ENCODE measurements at places on chromosomes 16 and 17.

DNA sequence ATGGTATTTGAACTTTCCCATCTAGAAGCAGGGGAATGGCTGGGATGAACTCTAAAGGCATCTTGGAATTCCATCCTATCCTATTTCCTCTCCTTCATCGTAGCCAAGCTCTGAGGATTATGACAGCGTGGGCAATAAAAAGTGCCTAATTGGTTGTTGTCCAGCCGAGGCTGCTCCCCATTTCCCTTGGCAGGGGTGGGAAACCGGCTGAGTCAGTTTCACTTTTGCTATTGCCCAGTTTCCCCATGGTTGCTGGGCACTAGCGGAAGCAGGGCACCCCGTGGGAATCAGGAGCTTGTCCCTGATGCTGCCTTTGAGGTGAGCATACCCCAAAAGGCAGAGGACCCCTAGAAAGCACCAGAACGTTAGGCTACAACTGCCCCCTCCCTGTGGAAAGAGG is 13.8 kb upstream of the SP2 start:
- DNase-seq = no peak

DNA sequence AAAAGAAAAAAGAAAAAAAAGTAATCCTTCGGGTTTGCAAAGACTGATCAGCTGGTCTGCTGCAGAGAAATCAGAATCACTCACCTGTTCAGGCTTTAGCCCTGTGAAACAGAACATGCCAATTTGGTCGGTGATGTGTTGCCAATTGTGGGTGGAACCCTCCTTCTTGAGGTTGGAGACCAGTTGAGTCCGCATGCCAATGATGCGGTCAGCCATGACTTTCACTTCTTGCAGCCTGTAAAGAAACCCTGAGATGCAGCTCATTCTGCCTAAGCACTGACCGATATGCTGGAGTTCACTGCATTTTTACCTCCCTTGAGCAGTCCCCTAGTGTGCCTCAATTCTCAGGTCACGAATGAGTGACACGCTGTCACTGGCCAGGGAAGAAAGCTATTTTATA is 24.8 kb upstream of the SLC38A7 start:
- DNase-seq = no peak

DNA sequence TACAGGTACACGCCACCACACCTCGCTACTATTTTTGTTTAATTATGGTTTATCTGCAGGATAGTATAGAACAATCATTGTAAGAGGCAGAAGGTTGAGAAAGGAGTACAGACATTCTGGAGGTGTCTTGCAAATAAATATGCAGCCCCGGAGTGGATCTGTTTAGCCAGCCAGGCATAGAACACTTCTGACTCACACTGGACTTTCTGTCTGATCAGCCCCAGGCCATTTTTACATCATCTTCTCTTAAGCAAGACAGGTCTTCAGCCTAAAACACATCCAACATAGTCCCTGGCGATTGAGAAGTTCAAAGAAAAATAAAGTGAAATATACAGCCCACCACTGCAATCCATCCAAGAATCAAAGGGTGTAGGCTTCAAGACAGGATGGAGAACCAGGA is 81.4 kb downstream of the XYLT1 start:
- no peak for DNase-seq

GRCh38 chr17:4715063-4715744 is 4.8 kb downstream of the ARRB2 start:
- peak; percentile 61 for DNase-seq

DNA sequence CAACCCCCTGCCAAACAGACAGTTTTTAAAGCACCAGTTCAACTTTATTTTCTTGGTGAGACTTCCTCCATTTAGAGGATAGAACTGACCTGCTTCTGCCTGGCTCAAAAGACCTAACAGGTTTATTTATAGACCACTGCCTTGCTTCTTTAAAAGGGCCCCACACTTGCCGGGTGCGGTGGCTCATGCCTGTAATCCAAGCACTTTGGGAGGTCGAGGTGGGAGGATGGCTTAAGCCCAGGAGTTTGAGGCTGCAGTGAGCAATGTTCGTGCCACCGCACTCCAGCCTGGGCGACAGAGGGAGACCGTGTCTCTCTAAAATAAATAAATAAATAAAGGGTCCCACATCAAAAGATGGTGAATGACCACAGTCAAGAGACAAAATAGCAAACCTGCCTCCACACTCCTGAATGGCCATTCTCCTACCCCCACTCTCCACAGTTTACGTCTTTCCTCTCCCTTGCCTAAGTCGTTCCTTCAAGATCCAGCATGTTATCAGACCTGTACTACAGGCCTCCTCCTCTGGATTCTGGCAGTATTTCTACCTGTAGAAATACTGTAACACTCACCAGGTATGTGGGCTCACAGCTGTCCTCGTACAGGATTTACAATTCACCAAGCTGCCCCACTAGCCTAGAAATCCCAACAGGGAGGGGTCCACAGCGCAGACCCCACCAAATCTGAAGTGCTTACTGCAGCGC is 95.6 kb downstream of the SMG6 start:
- no peak for DNase-seq

- no peak for DNase-seq
These were observed 2.9 kb downstream of the CDIP1 start for GRCh38 chr16:4535627-4536108.

DNA sequence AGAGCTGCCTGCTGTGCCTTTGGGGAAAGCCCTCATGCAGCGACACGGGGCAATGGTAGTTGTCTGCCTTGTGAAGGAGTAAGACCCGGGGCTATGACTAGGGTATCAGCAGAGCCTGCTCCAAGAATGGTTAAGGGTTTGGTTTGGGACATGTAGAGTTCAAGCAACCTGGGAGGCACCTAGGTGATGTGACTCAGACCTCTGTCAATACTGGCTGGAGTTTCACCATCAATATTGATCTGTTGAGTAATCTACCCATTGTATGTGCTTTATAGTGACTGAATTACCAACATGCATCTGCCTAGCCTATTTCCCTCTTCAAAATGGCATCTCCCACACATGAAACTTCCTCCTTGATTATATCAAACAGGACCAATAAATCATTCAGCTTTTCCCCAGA is 398.4 kb upstream of the HSBP1 start:
- no peak for DNase-seq

GRCh38 chr16:87715658-87716057 is 50.1 kb downstream of the KLHDC4 start:
- no peak for DNase-seq

- no peak for DNase-seq
These were observed 419.7 kb downstream of the CNTNAP4 start for GRCh38 chr16:76696876-76697275.

DNA sequence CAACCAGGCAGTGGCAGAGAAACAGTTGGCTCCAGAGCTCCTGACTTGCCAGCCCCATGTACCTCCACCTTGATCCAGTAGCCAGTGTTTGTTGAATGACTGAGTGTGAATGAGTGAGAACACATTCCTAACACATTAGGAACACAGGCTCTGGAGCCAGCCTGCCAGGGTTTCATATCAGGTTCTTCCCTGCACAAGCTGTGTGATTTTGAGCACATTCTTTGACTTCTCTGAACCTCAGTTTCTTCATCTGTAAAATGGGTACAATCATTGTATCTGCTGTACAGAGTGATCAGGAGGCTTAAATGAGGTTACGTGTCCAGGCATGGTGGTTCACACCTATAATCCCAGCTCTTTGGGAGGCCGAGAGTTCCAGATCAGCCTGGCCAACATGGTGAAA is 13.3 kb upstream of the RMI2 start:
- no peak for DNase-seq

- DNase-seq = no peak
These were observed 49.8 kb upstream of the SCNN1B start for GRCh38 chr16:23252310-23252709.
